ENCODE measurements at places on chromosomes 13 and 19.

DNA sequence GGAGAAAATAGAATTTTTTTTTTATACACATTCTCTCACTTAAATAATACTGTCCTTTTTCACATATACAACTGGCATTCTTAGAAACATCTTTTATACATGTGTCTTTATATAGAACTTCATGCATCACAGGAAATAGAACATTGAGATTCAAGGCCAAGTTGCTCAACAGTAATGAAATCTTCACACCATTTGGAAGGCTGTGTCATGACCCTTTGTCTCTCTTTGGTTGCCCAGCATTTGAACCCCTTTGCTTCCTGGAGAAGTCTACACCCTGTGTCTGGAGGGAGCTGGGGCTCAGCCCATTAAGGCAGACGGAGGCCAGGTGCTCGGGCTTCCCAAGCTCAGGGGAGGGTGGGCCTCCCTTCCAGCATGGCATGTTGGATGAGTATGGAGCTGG lies 41.1 kb downstream of the B3GLCT start:
- no peak for DNase-seq

GRCh38 chr19:51434456-51434855 lies 17.0 kb upstream of the SIGLEC10 start:
- no peak for DNase-seq

GRCh38 chr13:67229481-67230403 lies at the start of gene PCDH9:
TSS of gene PCDH9 (minus strand) at chr13:67230336. CDS start at chr13:67228440, 1,896 bp downstream.
- no peak for DNase-seq

GRCh38 chr19:42442833-42443232 lies at the start of gene CXCL17:
TSS of gene CXCL17 (minus strand) at chr19:42442946. CDS start at chr19:42442832, 114 bp downstream.
- DNase-seq = no peak

DNA sequence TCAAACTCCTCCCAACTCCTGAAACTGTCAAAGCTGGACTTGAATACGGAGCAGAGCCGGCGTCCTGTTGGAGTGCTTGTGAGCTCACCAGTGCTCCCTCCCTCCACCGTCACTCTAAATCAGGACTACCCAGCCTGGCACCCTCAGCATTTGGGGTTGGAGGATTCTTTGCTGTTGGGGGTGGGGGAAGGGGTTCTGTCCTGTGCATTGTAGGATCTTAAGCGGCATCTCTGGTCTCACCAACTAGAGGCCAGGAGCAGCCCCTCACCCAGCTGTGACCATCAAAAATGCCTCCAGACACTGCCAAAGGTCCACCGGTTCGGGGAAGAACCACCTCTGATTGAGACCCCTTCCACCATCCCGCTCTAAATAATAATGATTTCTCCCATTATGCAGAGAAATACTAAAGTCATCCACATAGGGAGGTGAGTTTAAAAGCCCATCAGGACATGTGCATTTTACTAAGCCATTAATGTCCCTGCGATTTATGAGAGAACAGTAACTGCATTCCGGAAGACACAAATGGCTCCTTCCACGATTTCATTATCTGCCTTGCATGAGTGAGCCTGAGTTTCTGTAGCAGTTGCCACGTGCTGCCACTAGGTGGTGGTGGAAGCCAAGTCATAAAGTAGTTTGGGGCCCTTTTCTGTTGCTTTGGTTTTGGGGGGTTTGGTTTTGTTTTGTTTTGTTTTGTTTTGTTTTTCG lies 16.1 kb upstream of the USP29 start:
- DNase-seq = peak; percentile 47

DNA sequence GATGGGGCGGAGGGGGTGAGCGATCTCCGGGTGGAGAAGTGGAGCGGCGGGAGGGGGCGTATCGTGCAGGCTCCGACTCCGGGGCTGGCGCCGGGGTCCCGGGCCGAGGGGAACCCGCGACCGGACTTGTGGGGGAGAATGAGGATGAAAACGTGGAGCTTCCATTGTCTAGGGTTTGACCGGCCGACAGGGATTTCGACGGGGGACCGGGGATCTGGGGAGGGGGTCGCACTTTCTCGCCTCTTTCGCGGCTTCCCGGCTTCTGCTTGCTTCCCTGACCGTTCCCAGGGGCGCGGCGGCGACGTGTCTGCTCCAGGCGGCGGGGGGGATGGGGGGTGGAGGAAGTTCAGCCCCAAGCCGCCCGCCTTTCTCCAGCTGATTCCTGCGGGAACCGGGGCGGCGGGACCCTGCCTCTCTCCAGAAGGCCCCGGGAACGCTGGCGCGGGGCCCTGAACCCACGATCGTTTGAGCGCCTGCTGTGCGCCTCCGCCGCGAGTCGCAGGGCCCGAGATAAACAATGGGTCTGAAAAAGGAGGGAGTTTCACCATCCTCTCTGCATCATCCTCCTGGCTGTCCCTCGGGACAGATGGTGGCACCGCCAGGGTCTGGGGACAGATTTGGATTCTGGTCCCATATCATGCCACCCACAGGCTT lies 790 bp downstream of the TPM4 start:
- no peak for DNase-seq

DNA sequence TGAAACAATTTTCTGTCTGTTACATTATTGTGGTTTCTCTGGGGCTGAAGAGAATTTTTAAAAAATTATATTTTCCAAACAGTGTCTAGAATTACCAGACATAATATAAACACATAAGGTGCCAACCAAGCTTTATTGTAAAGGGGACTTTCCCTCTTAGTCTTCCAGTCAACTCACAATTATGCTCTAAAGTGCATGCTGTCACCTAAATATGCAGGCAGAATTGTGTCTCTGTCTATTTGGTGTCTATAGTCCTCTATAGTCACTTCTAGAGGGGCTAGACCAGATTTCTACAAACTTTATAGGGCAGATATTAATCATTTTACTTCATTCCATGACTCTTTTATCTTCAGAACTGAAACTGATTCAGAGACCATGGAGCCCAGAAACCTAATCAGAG lies 12.8 kb downstream of the ZNF254 start:
- DNase-seq = no peak

- DNase-seq = no peak
Observed at GRCh38 chr19:6639439-6639838, 30.5 kb downstream of the TNFSF14 start.

GRCh38 chr13:112806739-112807652 lies 117.2 kb downstream of the ATP11A start:
- DNase-seq = no peak

- peak; percentile 35 for DNase-seq
Observed at GRCh38 chr13:113152984-113153809, 5.3 kb upstream of the PROZ start.

- DNase-seq = no peak
Observed at GRCh38 chr19:27635401-27635800, 1577.5 kb downstream of the UQCRFS1 start.

GRCh38 chr13:20776751-20777150 lies 3.0 kb upstream of the EEF1AKMT1 start:
- DNase-seq = no peak

GRCh38 chr19:19053508-19054314 lies 10.1 kb upstream of the SLC25A42 start:
- DNase-seq = peak; percentile 50

- DNase-seq = no peak
Observed at GRCh38 chr13:55000844-55001243, 1972.2 kb downstream of the OLFM4 start.

- DNase-seq = no peak
Observed at GRCh38 chr19:35739275-35740107, 2.8 kb downstream of the IGFLR1 start.

All from HepG2 (cell line).